ENCODE measurements at places on chromosomes 12 and 14. TPM values are rescaled to one million over a fixed set of nuclear protein-coding genes. Genes with fewer than 3 reads are reported as not detected.

Gene NTS
- total RNA-seq, result not detected

Gene LYZ
- total RNA-seq, result 66.4 TPM

Gene RFX4
- 0.38 TPM for total RNA-seq

Gene CLEC2D
- total RNA-seq, result 19.8 TPM

Gene SLC25A21
- 1.1 TPM for total RNA-seq

Gene PIP4K2C
- total RNA-seq, result 12.3 TPM

Gene LRP1-AS
- total RNA-seq, result not detected

Gene CRIP2
- 84.0 TPM for total RNA-seq

All from subcutaneous adipose tissue (tissue), 4 donors.